Effector CD4-positive, alpha-beta T cell (primary cell): ENCODE measurements at places on chromosomes 1 and 21.

DNA sequence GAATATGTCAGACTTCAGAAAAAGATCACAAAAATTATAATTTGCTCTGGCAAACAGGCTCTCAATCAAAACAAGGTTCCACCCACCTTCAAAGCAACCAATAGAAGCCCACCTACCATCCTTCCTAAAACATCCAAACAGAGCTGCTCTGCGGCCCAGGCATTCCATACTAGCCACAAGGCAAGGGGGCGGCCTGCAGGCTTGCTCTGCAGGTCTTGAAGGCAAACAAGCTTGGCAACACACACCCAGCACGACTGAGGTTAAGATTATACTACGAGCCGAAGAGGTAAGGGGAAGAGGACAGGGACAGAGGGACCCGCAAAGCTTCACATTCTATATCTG, 207.3 kb downstream of the SLC45A1 start:
- no peak for DNase-seq

DNA sequence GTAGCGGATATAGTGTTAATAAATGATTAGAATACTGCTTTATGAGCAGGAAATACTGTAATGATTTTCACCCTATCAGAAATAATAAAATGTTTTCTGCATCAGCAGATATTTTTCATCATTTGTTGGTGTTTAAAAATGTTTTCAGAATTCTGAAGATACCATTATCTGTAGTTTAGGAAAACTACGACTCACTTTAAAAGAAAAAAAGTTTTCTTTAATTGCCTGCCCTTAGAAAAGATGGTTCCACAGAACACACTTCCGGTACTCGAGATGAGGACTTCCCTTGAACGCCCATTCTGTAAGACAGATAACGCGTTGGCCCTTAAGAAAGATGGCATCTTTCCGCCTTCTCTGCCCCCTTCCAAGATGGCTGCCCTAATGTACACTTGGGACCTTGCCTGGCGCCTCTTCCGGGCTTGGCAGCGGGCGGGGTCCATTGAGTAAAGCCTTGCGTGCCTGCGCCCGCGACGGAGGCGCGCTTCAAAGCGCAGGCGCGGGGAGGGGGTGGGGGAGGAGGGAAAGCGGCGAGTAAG, at the start of gene SZRD1:
Gene SZRD1, plus strand, starts transcription at position 521 of the 536 bp plus-strand sequence. CDS start 16 bp downstream, outside the sequence.
- peak; percentile 92 for DNase-seq

DNA sequence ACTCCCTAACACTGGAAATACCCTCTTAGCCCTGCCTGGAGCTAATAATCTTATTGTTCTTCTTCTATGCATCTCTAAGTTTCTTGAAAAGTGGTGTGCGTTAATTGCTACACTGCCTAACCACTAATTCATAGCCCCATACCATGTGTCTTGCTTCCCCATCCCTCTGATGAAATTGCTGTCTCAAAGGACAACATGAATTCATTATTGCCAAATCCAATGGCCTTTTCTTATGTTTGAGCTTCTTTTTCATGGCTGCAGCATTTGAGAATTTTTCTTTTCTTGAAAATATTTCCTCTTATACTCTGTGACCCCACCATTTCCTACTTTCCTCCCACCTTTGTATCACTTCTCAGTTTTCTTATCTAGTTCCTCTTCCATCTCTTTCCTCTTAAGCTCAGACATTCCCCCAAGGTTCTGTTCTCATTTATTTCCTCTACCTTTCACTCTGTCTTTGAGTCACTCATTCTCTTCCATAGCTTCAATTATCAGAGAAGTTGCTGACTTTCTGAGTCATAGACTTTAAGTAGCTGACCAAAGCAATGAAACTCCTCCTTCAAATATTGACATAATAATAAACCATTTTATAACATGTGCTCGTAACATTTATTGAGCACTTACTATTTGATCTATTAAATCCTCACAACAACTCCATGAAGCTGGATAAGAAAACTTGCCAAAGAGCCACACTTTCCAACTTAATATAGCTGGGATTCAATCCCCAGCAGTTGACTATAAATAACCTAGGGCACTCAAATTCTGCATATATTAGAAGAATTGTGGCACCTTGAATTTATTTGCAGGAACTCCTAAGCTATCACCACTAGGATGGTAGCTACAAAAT, 35.5 kb upstream of the ATP6V1G3 start:
- DNase-seq, result no peak

- no peak for DNase-seq
These were observed 113.1 kb downstream of the DNM3 start for GRCh38 chr1:171954361-171954760.

DNA sequence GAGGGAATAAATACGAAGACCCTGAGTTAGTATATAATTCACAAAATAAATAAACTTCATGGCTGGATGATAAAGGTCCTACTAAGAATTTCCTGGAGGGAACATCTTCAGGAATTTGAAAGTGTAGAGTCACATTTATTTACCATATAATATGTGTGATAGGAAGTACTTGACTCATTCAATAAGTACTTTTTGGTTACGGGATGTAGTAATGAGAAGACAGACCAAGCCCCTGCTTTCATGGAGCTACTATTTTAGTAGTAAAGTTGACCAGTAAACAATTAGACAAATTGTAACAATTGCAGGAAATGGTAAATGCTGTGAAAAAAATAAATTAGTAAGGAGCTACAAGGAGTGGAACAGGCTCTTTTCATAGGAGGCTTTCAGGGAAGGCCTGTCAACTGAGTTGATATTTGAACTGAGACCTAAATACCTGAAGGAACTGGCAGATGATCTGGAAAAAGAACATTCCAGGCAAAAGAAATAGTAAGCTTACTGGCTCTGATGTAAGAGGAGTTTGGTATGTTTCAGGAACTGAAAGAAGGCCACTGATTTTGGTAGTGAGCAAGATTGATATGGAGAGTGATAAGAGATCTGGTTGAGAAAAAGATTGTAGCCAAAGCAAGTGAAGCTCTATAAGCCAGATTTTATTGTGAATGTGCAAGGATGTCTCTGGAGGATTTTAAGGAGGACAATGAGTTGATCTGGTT, 36.2 kb downstream of the CAMSAP2 start:
- DNase-seq, result no peak

GRCh38 chr1:161185732-161186311, 8.5 kb upstream of the B4GALT3 start:
- no peak for DNase-seq

DNA sequence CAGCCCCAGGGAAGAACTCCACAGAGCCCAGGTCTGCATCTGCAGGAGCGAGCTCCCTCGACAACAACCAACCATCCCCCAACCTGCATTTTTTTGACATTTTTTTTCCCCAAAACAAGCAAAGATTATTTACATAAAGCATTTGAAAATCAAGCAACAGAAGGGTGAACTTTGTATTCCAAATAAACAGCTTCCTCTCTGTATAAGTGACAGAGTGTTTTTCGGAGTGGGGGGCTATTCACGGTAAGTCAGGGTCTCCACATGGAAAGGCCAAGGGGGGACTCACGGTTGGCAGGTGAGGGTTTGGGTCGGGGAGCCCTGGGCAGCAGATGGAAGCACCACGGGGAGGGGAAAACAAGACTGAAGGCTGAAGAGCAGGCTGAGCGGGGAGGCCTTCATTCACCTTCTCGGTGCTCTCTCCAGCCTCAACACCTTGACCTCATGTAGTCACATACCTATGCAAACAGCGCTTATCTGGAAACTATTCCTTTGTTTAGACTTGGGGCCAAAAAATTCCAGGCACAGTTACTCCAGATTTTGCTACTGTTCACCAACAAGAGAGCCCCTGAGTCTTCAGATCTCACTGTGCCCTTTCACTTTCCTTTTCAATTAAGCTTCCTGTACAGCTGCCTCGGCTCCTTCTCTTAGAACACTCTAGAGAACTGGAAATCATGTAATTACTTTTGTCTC, 27.6 kb downstream of the C2CD2 start:
- DNase-seq, result no peak

DNA sequence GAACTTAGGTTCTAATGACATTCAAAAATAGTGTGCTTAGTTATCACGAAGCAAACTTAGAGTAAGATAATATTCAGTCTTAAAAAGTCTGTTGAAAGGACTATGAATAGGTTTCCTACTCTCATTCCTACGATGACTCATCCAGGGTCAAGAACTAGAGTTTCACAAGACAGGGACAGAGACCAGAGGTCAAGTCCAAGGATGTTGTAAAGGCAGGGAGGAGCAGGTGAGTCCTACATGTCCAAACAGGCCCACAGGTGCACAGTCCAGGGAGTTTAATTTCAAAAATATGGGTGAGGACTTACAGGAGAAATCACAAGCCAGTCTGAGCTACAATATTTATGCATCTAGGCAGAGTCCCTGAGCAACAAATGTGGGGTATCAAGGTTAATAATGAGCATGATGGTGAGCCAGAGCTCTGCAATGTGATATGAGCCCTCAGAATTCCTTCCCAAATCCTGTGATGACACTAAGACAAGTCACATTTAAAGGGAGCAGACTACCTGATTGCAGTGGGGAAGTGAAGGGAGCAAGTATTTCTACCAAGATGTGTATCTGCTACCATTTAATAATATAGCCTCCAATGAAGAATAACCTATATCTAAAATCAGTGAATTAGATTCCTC, 100.0 kb upstream of the NRIP1 start:
- DNase-seq, result no peak

DNA sequence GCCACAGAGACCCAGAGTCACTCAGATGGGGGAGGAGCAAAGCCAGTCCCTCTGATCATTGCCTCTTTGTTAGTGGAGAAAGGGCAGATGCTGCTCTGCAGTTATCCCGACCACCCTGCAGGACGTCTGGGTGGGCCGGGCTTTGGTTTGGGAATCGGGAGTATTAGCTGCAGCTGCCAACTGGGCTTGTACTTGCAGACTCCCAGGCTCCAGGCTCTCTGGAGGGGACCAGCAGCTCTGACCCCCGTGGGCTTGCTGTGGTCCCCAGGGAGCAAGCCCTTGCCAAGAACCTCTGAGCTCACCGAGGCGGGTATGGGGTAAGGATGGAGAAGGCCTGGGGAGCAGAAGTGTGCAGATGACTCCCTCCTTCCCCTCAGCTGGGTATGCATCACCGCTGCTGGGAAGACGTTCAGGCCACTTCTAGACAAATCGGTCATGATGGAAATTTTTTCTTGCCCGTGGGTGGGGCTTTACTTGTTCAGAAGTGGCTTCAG, 21.6 kb downstream of the MAPKAPK2 start:
- no peak for DNase-seq

- no peak for DNase-seq
These were observed 85.0 kb upstream of the RAB3GAP2 start for GRCh38 chr1:220356981-220357850.

DNA sequence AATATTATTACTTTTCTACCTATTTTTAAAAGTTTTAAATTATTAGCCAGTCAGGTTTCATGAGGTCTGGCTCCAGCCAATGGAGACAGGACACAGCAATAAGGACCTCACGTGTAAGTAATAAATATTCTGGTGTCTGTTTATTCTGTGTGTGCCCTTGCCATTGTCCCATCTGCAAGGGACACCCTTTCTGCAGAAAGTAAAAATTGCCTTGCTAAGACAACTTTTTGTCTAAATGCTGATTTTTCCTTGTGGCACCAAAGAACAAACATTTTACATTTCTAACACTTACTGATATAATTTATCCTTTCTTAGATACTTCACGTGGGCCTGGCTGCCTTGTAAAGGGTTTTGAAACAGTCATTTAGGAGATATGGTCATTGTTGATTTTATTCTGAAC, 29.4 kb downstream of the OVAAL start:
- DNase-seq, result no peak

DNA sequence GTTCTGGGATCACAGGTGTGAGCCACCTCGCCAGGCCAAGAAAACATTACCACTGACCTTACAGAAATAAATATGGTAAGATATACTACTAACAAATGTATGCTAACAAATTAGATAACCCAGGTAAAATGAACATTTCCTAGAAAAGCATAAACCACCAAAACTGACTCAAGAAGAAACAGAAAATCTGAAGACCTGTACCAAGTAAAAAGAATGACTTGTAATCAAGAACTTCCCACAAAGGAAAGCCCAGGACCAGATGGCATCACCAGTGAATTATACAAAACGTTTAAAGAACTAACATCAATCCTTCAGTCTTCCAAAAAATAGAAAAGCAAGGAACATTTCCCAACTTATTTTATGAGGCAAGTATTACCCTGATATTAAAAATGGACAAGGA, 29.3 kb downstream of the USP24 start:
- no peak for DNase-seq

DNA sequence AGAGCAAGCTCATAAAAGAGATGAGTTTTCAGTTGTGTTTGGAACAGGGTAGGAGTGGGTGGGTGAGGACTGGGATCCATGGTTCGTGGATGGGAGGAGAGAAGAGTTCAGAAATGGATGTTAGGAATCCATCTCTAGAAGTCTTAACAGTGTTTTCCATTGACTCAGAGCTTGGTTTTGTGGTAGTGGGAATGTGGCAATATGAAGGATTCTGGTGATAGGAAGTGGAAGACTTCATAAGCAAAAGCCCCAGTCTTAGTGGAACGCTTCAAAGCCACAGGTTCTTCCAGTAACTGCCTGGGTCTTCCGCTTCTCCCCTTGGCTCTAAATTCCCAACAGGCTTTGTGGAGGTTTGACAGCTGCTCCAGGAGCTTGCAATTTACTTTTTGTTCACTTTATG, 167.9 kb downstream of the KCNJ6 start:
- DNase-seq, result no peak

GRCh38 chr1:208110296-208110695, 133.9 kb downstream of the PLXNA2 start:
- no peak for DNase-seq

GRCh38 chr1:92167151-92167550, 50.6 kb upstream of the C1orf146 start:
- DNase-seq, result no peak

GRCh38 chr1:154777781-154778180, 92.3 kb downstream of the KCNN3 start:
- no peak for DNase-seq

DNA sequence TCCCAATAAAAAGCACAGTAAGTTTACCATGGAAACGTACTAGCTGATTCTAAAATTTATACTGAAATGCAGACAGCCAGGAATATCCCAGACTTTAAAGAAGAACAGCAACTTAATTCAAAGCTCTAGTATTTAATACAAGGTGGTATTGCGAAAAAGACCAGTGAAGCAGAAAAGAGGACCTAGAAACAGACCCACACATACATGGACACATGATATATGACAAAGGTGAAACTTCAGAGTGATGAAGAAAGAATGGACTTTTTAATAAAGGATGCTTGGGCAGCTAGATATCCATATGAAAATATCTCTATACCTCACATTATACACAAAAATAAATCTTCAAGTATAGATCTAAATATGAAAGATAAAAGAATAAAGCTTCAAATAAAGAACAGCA, 62.6 kb downstream of the COP1 start:
- DNase-seq, result no peak

DNA sequence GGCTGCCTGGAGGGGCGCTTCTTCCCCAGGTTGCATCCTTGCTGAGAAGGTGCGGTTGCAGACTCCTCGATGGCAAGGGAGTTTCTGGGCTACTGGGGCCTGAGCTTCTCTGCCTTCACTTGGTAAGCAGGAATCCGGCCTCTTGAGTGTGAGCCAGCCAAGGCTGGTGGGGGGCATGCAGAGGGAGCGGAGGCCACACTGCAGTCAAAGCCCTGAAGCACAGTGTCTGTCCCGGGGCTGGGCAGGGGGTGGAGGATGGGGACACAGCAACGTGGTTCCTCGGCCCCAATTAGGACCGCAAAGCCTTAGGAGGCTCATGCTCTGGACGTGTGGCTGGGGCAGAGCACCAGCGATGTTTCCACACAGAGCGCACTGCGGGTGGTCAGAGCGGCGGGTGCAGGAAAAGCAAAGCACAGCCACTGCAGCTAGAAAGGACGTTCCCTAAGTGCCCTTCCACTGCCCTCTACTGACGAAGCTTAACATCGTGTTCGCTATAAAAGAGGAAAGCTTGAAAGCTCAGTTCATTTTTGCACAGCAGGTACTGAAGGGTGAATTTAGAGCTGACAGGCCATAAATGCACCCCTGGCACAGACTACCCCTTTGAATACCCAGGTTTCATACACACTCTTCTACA, 60.7 kb upstream of the COG2 start:
- no peak for DNase-seq

- no peak for DNase-seq
These were observed 28.4 kb downstream of the RRP1B start for GRCh38 chr21:43687566-43688399.
